ENCODE measurements at places on chromosomes 6 and 20.

GRCh38 chr6:169854813-169855212, 103.4 kb downstream of the ERMARD start:
- no peak for DNase-seq

DNA sequence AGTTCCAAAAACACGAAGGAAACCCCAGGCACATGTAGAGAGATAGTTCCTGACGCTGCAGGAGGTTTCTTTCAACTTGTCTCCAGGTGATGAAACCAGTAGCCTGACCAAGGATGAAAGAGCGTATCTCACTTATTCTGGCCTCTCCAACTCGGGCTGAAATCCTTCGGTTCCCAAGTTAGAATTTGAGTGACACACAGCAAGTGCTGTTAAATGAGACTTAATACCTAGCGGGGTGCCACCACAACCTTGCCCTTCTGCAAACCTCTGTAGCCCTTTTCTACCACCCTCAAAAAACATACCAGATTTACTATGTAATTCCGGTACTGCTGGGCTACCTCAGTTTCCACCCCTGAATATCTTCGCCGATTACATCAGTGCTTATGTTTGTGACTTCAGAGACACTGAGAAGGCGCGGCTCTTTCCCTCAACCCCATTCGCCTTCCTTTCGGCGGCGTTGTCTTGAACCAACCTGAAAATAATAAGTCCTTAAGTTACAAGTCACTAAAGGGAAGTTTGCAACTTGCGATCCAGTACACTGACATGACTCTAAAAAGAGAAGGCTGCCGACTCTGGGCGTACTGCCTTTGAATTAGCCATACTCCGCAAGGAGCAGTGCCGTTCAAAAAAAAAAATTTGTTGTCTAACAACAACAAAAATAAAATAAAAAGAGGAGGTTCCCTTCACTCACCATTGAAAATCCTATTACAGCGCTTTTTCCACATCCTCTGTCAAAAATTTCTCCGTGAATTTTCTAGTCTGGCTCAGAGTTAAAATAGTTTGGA, 194.9 kb upstream of the ZNF184 start:
- DNase-seq = no peak

- peak; percentile 33 for DNase-seq
Observed at GRCh38 chr6:35810971-35811698, 6.0 kb downstream of the LHFPL5 start.

DNA sequence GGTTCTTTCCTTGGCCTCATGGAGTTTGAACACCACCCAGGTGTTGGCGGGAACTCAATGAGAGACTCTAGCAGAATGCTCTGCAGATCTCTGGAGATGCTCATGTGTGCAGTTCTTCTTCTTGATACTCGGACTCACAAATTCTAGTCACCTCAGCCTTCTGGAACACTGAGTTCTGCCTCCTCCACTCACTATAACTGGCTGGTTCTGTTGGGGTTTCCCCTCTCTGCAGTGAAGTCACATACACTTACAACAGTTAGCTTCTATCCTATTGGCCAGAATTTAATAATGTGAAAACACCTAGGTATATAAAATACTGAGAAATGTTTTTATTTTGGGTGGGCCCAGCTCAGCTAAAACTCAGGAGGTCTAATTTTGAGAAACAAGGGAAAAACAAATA, 109.6 kb upstream of the HIVEP1 start:
- no peak for DNase-seq

DNA sequence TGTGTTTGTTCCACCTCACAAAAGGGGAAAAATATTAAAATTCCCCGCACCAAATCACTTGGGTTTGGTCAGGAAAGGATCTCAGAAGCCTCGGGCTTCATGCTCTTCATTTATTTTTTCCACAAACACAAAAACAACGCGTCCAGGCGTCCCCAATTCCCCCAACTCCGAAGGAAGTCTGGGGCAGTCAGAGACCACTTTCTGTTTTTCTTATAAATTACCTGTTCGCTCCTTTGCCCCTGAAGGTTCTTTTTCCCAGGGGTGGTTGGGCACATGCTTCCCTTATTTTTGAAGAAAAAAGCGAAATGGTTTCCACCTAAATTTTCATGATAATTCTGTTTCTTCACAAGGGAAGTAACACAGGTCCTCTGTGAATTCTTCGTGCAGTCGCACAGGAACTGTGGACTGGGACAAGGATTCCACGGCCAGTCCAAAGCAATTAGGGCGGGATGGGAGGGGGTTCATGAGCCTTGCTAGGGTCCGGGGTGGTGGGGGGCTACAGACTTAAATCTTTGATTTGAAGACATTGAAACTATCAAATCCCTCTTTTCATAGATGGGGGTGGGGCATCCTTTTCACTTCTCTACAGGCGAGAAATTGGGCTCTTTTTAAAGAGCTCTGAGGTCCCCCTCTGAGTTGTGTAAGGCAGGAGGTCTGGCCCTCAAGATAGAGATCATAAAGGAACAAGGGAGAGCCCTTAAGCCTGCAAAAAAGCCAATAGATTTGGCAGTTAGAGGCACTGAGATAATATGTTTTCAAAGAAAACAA, 30.5 kb upstream of the HFE start:
- DNase-seq = no peak
